ENCODE measurements at places on chromosomes 16 and 17. TPM values are rescaled to one million over a fixed set of nuclear protein-coding genes. Genes with fewer than 3 reads are reported as not detected.

- no peak for DNase-seq
Measured at GRCh38 chr16:84548971-84549844, 44.7 kb upstream of the MEAK7 start.

DNA sequence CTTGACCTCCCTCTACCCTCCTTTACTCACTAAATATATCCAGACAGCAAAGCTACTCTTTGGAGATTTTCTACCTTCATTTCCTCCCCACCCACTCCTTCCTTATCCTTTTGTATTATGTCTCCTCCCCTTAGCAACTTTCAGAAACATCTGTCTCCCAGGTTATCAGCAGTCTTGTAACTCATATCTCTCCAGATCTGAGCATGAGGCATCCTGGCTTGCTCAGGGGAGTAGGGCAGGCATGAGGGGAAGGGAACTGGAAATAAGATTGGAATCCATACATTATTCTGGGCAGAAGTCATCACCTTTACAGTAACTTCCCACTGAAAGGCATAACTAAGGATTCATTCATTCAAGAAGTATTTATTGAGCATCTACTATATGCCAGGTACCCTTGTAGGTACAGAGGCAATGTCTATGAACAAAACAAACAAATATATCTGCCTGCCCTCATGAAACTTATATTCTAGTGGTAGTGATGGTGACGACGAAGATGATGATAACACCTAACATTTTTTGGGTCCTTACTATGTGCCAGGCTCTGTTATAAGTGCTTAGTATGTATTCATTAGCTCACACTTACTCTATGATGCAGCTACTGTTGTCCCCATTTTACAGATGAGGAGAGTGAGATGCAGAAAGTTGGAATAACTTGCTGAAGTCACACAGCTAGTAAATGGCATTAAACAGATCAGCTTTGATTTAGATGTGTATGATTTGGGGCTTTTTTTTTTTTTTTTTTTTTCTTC lies 123.9 kb upstream of the CACNG3 start:
- DNase-seq: no peak

DNA sequence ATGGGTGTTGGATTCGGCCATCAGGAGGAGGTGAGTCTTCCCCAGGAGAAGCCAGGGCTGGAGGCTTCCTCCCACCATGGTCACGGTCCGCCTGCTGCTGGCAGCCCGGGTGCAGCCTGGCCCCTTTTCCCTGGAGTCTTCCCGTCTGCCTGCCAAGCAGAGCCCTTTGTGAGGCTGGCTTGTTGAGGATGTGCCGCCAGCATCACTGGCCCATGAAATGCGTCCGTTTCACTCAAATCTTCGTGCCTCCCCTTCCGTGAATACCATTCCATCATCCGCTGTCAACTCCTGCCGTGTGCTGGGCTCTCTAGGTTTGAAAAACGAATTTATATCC lies 9.6 kb downstream of the VPS4A start:
- DNase-seq: no peak

DNA sequence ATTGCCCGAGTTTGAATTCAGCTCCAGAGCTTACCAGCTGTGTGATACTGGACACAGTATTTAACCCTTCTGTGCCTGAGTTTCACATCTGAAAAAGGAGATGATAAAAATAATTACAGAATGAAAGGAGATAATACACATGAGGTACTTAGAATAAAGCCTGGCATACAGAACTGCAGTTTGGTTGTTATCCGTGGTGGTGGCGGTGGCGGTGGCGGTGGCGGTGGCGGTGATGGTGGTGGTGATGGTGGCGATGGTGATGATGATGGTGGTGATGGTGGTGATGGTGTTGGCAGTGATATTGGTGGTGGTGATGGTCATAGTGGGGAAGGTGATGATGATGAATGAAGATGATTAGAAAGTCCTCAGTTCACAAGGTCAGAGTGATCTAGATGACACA lies 57.2 kb downstream of the ABCC1 start:
- no peak for DNase-seq

DNA sequence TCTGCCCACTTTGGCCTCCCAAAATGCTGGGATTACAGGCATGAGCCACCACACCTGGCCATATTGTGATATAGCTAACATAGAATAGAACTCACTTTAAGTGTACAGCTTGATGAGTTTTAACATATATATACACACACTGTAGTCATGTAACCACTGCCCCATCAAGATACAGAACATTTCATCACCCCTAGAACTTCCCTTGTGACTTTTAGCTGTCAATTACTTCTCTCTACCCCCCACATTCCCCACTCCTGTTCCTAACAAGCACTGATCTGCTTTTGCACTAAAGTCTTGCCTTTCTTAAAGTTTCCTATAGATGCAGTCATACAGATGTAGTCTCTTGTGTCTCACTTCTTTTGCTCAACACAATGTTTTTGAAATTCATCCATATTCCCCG lies 93.1 kb downstream of the PITPNC1 start:
- no peak for DNase-seq

NEK8 gene
- total RNA-seq: 1.9 TPM

STX1B gene
- 2.3 TPM for total RNA-seq

DNA sequence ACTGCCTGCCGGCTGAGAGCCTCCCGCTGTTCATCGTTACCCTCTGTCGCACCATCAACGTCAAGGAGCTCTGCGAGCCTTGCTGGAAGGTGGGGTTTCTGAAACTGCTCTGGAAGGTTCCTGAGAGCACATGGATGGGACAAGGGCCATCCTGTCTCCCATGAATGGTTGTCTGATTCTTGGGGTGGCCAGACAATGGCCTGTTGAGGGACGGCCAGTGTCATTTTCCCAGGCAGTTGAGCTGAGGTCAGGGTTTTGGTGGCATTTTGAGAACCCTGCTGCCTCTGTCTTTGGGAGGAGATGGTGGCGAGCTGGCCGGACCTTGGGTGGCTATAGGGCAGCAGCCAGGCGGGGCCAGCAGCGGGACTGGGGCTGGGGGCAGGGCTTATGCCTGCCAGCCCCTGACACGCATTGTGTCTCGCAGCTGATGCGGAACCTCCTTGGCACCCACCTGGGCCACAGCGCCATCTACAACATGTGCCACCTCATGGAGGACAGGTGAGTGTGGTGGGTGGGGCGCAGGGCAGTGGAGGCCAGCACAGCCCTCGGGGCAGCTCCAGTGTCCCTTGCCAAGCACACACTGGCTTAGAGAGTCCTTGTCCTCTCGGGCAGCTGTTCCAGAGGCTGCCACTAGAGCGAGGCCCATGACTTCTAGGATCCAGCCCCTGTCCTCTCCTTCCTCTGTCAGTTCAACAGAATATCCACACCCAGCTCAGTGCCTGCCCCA lies 9.1 kb downstream of the TSC2 start:
- no peak for DNase-seq

SLC13A5 gene
- total RNA-seq: not detected

OTOP3 gene
- not detected for total RNA-seq

GRCh38 chr17:78232859-78233173 lies 1.4 kb downstream of the TMEM235 start:
- DNase-seq: no peak

KCNJ16 gene
- 0.86 TPM for total RNA-seq

DNA sequence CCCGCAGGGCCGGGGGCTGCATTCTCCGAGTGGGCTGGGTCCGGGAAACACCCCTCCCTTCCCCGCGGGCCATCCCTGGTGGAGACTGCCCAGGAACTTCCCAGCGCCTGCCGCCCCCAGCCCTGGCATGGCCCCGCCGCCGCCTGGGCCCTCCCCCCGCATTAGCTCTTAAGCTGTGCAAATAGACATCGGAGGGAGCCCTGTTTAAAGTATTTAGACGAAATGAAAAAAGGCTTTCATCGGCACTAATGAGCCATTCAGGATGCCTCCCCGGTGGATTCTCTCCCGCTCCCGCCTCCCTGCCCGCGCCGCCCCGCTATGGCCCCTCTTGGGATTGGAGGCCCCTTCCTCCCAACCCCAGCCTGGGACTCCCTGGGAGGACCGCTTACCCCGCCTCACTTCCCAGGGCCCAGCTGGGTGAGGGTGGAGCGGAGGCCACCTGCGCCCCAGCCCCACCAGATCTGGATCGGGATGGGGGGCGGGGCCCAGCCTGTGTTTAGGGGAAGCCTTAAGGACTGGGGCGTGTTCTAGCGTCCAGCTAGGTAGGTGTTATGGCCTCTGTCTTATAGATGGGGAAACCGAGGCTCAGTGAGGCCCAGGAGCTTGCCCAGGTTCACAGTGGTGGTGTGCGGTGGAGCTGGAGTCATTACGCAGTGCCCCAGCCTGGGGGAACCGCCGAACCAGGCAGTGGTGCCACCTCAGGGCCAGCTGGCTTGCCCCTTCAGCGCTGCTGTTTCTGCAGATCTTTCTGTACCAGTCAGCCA lies 19.7 kb downstream of the SEZ6 start:
- DNase-seq: no peak

DNA sequence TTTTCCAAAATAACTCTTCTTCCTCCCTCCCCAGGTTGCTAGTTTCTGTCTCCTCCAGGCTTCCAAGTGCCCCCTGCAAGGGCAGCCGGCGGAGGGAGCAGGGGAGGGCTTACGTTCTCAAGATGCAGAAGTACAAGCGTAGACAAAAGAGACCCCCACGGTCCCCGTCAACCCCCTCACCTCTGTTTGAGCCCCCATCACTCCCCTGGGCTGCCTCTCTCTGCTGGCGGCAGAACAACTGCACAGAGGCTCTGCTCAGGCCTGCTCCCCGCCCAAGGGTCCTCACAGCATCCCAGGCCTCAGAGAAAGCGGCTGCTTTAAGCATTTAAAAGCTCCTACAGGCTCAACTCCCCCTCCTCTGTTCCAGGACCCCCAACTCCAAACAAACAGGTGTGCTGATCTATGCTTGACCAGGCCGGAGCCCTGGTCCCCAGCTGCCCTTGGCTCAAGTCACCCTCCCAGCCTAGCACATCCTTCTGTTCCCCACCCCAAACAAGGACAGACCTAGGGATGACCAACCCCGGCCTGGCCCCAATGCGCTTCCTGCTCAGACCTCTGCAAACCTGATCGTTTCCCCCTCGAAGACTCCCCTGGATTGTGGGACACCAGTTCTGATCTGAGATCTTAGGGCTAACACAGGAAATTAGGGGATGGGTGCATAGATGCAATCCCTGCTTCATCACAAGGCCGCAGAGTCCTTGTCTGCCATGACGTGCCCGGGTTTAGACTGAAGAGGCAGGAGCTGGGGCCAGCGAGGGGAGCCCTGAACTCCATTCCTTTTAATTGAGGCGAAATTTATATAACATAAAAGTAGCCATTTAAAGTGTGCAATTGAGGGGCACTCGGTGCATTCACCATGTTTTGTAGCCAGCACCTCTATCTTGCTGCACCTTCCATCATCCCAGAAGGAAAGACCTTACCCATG lies 17.2 kb upstream of the RBFOX3 start:
- DNase-seq: peak; percentile 91

RGS11 gene
- 7.1 TPM for total RNA-seq

SYNGR3 gene
- 2.1 TPM for total RNA-seq

KLHL10 gene
- 3.0 TPM for total RNA-seq

DNA sequence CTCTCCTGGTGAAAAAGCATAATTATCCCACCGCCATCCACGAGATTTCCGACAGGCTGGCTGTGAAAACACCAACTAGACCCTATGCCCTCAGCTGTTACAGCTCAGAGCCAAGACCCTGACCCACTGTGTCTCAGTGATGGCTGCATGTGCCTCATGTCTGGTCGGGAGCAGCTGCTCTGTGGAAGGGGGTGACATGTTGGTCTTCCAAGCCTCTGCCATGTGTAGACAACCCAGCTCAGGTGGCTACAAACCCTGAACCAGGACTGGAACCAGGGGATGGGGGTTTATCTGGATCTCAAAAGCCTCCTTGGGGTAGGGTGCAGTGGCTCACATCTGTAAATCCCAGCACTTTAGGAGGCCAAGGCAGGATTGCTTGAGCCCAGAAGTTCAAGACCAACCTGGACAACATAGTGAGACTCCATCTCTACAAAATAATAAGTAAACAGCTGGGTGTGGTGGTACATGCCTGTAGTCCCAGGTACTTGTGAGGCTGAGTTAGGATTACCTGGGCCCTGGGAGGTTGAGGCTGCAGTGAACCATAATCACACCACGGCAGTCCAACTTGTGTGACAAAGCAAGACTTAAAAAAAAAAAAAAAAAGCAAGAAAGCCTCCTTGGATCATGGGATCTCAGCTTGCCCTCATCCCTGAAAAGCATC lies 220.3 kb downstream of the CPPED1 start:
- DNase-seq: no peak

DNA sequence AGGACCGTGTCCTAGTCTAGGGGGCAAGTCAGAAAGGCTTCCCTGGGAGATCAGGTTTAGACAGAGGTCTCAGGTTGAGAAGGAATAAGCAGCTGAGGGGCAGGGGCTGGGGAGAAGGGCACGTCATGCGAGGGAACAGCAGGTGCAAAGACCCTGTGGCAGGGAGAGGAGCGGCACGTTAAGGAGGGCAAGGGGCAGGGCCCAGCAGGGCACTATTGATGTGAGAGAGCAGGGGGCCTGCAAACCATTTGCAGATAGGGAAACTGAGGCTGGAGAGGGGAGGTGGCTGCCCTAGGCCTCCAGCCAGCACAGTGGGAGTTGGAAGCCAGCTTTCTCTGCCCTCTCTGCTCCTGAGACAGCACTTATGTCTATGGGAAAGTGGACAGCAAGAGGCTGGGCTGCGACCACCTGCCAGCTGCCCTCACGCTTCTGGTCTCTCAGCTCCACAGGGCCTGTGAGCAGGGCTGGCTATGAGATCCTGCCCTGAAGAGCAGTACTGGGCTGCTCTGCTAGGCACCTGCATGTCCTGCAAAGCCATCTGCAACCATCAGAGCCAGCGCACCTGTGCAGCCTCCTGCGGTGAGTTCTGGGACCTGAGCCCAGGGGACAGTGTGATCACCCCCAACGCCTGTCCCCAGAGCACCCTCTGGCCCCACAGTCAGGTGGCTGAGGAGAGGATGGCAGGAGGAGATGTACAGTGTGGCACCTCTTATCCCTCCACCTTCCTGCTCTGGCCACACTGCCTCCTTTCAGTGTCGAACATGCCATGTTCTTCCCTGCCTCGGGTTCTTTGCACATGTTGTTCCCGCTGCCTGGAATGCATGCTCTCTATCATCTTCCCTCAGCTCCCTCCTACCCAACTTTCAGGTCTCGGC lies 61.5 kb downstream of the USP22 start:
- no peak for DNase-seq

SUPT4H1 gene
- 47.1 TPM for total RNA-seq

GRCh38 chr17:16975277-16975651 lies 3.3 kb upstream of the TNFRSF13B start:
- peak; percentile 83 for DNase-seq

DNA sequence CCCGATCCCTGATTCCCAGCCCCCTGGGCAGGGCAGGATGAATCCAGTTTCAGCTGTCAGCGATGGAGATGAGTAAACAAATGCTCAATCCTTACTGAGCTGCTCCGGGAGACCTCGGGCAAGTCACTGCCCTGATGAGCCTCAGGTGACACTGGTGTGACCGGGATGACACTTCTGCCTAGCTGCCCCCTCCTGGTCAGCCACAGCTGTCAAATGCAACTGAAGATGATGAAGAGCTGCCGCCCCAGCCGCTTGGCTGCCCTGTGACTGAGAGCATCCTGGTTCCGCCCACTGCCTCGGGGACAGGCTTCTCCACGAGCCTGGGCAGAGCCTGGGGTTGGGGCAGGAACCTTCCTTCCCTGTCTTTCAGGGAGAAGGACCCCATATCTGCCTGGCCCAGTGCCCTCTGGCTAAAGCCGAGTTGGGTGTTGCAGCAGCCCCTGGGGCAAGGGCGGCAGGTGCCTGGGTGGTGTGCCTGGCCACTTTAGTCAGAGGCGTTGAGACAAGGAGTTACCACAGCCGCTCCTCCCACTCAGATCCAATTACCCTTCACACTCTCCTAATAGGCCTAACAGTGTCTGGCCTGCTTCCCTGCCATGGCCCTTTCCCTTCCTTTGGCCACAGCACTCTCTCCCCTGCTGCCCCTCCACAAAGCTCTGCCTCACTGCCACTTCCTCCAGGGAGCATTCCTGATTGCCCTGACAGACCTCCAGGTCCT lies 5.5 kb downstream of the CCL17 start:
- DNase-seq: no peak

GRCh38 chr17:50866950-50867362 lies 802 bp upstream of the TOB1 start:
- DNase-seq: no peak

Measured in esophagus muscularis mucosa (tissue), 4 donors.